ENCODE measurements at places on chromosomes 4 and X. TPM values are rescaled to one million over a fixed set of nuclear protein-coding genes. Genes with fewer than 3 reads are reported as not detected.

Gene YIPF6
- 28.4 TPM for total RNA-seq

Gene CSAG1
- total RNA-seq = not detected

Gene WAS
- total RNA-seq = 0.27 TPM

Gene CT83
- total RNA-seq = not detected

Gene CXCL8
- 2.0 TPM for total RNA-seq

Gene ZNF711
- 87.8 TPM for total RNA-seq

Gene FAM184B
- total RNA-seq = 2.3 TPM

Gene RAB9A
- total RNA-seq = 17.2 TPM

Gene TEX13D
- total RNA-seq = not detected

Gene CAMK2D
- 97.5 TPM for total RNA-seq

Gene DGKK
- 1.3 TPM for total RNA-seq

Gene CFAP99
- 0.45 TPM for total RNA-seq

Gene C4orf54
- not detected for total RNA-seq

Gene GRIA3
- total RNA-seq = 33.8 TPM

Gene STAP1
- not detected for total RNA-seq

Gene ASB9
- 1.3 TPM for total RNA-seq

Gene F11
- total RNA-seq = not detected

Gene NSUN7
- total RNA-seq = 5.1 TPM

Gene SLC26A1
- 3.0 TPM for total RNA-seq

Gene ELF4
- 0.54 TPM for total RNA-seq

Gene ADH7
- total RNA-seq = not detected

Gene REELD1
- total RNA-seq = not detected

Gene SH3RF1
- 27.2 TPM for total RNA-seq

Gene ABCG2
- 12.7 TPM for total RNA-seq

Gene TREX2
- 1.3 TPM for total RNA-seq

Gene TRAPPC2
- 40.1 TPM for total RNA-seq

Gene PRPS2
- 10.1 TPM for total RNA-seq

Gene MAP3K15
- total RNA-seq = 0.82 TPM

Gene BST1
- 1.2 TPM for total RNA-seq

Gene TCEAL6
- total RNA-seq = 3.0 TPM

Gene KCND1
- 0.82 TPM for total RNA-seq

Gene BRCC3
- total RNA-seq = 13.1 TPM

Gene USP17L22
- not detected for total RNA-seq

Gene SUV39H1
- total RNA-seq = 3.3 TPM

Gene MAGEA8
- not detected for total RNA-seq

Gene SLC10A6
- total RNA-seq = 0.27 TPM

Gene DIPK2B
- total RNA-seq = 5.0 TPM

Gene GPR82
- not detected for total RNA-seq

Gene ARHGEF38
- 0.09 TPM for total RNA-seq

Gene AFM
- total RNA-seq = not detected

Gene SPANXB1
- total RNA-seq = not detected

Gene MANBA
- total RNA-seq = 21.9 TPM
